Esophagus muscularis mucosa (tissue), 4 donors: ENCODE measurements at places on chromosomes 5 and 9.
A peak's percentile ranks its signal among the peaks of the same experiment; 100 is the strongest.

- no peak for DNase-seq
Measured at GRCh38 chr9:83628540-83628939, 5.6 kb downstream of the IDNK start.

- peak; percentile 82 for DNase-seq
Measured at GRCh38 chr5:150085950-150086715, at the start of gene CSF1R. CSF1R (minus strand) TSS chr5:150086554; CDS start chr5:150086427, 127 bp downstream.

- no peak for DNase-seq
Measured at GRCh38 chr5:6832994-6833393, 119.8 kb downstream of the TENT4A start.

GRCh38 chr9:114757395-114757794 lies 48.4 kb downstream of the TNFSF15 start:
- no peak for DNase-seq

- no peak for DNase-seq
Measured at GRCh38 chr5:172901788-172902496, 57.3 kb upstream of the RPL26L1 start.

DNA sequence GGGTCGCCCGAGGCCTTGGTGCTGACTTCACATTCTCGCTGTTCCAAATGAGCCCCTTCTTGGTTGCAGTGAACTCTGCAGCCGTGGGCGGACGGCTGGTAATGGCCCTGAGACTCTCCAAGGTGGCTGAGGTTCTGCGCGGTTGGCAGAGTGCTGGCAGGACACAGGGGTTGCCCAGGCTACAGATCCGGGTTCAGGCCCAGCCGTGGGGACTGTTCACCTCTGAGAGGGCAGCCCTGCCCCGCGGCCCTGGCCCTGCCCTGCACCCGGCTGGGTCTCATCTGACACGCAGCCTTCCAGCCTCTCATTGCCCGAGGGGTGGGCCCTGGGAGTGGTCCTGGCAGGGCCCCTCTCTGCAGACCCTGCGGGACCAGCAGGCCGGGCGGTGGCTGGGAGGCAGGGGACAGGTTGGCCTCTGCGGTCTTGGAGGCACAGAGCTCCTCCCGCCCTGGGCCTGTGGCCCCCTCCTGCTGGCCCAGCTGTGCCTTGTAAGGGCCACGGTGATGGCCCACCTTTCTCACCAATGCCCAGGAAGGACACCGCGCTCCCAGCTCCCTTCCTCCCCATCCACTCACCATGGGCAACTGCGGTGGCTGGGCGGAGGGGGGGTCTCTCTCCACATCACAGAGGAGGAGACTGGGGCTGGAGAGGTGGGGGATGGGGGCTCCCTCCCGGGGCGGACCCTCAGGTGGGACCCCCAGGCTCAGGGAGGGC lies 51.6 kb downstream of the AHRR start:
- peak; percentile 55 for DNase-seq

DNA sequence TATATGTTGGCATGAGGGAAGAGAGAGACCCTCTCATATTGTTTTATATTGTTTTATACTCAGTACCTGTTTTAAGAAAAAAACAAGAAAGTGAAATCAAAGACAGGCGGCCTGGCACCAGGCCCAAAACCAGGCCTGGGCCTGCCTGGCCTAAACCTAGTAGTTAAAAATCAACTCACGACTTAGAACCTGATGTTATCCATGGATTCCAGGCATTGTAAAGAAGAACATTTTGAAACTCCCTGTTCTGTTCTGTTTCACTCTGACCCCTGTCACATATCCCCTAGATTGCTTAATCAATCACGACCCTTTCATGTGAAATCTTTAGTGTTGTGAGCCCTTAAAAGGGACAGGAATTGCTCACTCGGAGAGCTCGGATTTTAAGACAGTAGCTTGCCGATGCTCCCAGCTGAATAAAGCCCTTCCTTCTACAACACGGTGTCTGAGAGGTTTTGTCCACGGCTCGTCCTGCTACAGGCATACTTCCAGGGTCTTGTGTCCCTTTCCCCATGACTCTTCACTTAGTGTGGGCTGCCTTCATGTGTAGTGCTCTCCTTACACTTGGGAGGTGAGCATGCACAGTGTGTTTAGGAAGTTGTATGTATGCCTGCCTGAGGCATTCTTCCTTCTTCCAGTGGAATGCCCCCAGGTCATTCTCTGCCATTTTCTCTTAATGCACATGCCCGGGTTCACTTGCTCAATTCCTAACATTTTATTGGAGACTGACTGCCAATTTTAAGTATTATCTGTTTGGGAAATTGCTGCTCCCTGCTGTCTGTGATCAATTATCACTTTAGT lies 17.8 kb downstream of the TBCA start:
- DNase-seq: no peak

DNA sequence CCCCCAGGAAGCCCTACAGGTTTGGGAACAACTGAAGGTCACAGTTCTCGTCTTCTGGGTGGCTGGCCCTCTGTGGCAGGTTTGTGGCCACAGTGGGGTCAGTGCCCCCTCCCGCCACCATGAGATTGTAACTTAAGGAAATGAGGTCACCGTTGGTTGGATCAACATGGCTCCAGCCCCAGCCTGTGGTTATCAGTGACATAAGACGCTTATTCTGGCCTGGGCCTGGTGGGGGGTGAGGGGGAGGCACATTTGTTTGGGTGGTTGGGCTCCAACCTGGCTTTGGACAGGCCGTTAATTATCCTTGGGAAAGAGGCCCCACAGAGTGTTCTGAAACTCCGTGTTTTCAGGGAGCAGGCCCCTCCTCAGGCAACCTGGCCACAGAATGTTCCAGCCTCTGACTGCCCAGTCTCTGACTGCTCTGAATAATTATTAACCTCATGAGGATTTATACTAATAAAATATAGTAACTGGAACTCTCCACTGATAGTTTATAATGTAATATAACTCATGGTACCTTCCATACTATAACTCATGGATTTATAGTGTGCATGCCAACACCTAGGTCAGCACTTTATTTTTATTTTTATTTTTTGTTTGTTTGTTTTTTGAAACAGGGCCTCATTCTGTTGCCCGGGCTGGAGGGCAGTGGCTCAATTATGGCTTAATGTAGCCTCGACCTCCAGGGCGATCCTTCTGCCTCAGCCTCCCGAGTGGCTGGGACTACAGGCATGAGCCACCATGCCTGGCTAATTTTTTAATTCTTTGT lies 58.0 kb upstream of the RPL26L1 start:
- no peak for DNase-seq

DNA sequence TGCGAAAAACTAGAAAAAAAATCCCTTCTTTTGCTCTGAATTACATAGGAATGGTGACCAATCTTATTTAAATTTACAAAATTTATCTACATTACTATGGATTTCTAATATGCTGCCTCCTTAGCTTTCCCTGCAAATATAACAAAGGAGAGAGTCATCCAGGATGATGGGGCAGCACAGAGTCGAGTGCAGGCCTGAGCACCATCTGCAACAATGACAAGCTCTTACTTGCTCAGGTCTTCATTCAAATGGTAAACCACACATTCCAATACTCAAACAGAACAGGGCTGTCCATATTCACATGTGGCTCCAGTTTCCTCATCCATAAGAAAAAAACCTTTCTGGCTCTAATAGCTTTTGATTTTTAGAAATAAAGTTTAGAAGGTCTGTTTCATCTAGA lies 33.5 kb upstream of the ZNF354B start:
- DNase-seq: no peak

DNA sequence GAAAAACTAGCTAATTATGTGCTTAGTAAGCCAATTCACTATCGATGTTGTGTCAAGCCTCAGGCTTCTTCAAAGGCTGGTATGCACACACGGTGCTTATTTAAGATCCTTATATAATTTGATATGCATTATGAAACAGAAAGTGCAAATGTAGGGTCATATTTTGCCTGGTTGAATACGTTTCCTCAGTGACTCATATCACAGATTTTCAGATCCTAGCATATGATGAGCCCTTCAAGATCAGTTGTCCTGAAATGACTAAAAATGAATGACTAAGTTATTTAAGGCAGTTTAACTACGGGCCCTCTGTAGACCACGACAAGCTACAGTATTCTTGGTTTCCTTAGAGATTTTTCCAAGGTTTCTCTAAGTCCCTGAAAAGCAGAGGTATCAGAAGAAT lies 778.3 kb downstream of the PRELID2 start:
- DNase-seq: no peak

- DNase-seq: no peak
Measured at GRCh38 chr9:69888856-69889585, 68.4 kb downstream of the CFAP95 start.

- DNase-seq: no peak
Measured at GRCh38 chr5:169583101-169583423, 511 bp upstream of the SPDL1 start.

- DNase-seq: no peak
Measured at GRCh38 chr5:83157163-83157562, 79.8 kb downstream of the XRCC4 start.

GRCh38 chr9:95981761-95982390 lies 106.4 kb downstream of the ERCC6L2 start:
- DNase-seq: no peak

GRCh38 chr9:101311758-101312420 lies 72.9 kb downstream of the BAAT start:
- no peak for DNase-seq

GRCh38 chr9:94554439-94555331 lies at the start of gene PCAT7:
PCAT7 (plus strand) TSS chr9:94555083.
- no peak for DNase-seq

DNA sequence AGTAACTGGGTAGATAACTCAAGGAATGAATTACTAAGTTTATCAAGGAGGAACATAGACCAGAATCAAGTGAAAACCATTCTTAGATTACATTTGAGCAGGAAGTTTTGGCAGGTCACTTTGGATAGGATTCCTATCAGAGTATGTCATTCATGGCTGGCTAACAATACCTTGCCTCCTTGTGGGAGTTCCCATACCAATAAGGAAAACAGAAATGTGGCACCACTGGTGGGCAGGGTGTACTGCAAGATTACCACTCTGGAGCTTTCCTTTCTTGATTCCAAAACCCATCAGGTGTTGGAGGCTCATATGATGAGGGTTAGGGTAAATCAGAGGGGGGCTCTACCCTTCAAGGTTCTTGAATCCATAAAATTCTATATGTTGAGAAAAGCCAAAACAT lies 18.6 kb upstream of the SPATA31D1 start:
- DNase-seq: no peak

GRCh38 chr9:8019636-8020035 lies 220.1 kb upstream of the DMAC1 start:
- DNase-seq: no peak

GRCh38 chr5:100634937-100635534 lies 99.9 kb downstream of the FAM174A start:
- DNase-seq: no peak

GRCh38 chr5:146653560-146653959 lies 137.6 kb upstream of the GPR151 start:
- DNase-seq: no peak

GRCh38 chr5:1039210-1039548 lies 30.6 kb downstream of the NKD2 start:
- no peak for DNase-seq

GRCh38 chr5:97839341-97840086 lies 656.5 kb upstream of the RIOK2 start:
- no peak for DNase-seq

GRCh38 chr9:101073122-101073521 lies 44.6 kb downstream of the PLPPR1 start:
- DNase-seq: no peak

GRCh38 chr5:44933686-44934085 lies 124.9 kb downstream of the MRPS30 start:
- DNase-seq: no peak

- no peak for DNase-seq
Measured at GRCh38 chr5:154209591-154210081, 19.1 kb downstream of the GALNT10 start.

GRCh38 chr9:93011114-93011513 lies 47.4 kb upstream of the SUSD3 start:
- no peak for DNase-seq

DNA sequence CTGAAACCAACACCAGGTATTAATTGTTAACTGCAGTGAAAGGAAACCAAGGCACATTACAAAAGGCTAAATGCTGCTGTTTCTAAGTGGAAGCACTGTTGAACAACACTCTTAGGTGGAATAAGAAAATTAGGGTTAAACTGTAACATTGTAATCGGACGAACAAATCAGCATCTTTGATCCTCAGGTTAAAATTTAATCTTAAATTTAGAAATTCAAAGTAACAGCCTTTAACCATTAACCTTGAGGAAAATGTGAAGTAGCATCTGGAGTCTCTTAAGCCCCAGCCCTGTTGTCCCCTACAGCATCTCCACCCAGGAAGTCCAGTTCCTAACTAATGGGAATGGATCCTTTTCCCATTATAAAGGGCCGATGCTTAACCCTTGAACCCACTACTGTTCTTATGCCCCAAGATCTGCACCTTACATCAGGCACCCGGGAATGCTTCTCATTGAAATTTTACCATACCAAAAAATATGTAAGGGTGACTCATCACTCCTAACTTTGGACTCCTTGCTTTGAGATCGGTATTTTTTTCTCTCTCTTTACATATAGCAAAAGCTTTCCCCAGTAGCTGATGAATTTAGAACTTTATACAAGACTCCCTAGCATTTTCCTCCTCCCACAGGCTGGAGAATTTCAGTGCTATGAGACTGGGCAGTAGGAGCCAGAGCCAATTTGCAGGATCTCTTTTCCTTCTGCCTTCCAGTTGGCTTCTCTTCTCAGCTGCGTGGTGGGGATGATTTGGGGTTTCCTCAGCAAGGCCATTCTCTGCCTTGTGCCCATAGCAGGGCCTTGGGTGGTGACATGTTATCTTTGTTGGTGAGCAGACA lies 32.0 kb upstream of the ITGA2 start:
- DNase-seq: no peak

- no peak for DNase-seq
Measured at GRCh38 chr5:132641241-132641723, 16.7 kb upstream of the IL13 start.

DNA sequence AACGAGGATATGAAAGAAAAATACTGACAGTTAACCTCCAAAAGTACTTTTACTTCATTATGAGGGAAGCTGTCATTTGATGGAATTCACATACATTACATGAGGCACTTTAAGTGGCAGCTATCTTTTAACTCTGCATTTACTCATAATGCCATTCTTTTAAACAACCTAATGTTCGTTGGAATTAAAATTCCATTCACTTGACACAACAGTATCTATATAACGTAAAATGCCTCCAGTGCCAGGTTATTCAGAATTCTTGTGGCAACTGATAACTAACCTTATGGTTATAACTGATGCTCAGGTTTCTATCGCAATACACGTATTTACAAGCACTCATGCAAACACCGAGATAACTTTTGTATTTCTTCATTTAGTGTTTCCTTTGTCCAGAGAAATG lies 376.9 kb upstream of the GRAMD2B start:
- DNase-seq: no peak
